ENCODE measurements at places on chromosomes 6 and 20. TPM values are rescaled to one million over a fixed set of nuclear protein-coding genes. Genes with fewer than 3 reads are reported as not detected.

The FAM217A gene
- not detected for total RNA-seq

The GPLD1 gene
- total RNA-seq, result 2.5 TPM

The PPP1R11 gene
- 28.2 TPM for total RNA-seq

The WFDC5 gene
- not detected for total RNA-seq

DNA sequence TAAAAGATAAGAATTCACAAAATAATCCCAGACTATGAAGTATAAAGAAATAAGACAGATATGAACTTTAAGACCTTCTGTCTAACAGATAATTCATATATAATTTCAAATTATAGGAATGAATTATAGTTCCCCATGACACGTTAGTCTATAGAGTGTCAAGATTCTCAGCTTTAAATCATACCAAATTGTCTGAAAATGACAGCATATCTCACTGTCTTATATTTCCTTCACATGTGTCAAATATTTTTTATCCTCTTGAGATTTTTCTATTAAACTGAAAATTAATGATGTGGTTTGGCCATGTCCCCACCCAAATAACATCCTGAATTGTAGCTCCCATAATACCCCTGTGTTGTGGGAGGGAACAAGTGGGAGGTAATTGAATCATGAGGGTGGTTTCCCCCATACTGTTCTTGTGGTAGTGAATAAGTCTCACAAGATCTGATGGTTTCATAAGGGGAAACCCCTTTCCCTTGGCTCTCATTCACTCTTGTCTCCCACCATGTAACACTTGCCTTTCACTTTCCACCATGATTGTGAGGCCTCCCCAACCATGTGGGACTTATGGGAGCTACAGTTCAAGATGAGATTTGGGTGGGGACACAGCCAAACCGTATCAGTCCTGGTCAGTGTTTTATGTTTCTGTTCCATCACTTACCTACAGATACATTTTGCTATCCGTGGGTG is 825.3 kb upstream of the GJE1 start:
- no peak for DNase-seq

DNA sequence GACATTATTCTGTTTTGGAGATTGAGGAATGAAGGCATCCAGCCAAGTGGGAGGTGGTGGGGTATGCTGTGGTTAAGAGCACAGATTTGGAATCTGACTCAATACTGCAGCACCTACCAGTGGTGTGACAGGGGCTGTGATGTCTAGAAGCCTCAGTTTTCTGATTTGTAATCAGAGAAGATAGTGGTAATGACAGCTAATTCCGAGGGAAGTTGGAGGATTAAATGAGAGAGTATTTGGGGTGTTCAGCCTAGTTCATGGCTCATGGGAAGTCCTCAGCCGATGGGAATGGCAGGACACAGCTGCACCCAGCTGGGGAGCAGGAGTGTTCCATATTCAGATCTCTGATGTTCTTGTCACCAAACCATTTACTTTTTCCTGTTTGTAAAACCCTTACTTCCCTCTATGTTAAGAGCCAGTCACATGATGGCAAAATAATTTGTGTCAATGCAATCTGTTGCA is 9.3 kb downstream of the SLC9A8 start:
- no peak for DNase-seq

DNA sequence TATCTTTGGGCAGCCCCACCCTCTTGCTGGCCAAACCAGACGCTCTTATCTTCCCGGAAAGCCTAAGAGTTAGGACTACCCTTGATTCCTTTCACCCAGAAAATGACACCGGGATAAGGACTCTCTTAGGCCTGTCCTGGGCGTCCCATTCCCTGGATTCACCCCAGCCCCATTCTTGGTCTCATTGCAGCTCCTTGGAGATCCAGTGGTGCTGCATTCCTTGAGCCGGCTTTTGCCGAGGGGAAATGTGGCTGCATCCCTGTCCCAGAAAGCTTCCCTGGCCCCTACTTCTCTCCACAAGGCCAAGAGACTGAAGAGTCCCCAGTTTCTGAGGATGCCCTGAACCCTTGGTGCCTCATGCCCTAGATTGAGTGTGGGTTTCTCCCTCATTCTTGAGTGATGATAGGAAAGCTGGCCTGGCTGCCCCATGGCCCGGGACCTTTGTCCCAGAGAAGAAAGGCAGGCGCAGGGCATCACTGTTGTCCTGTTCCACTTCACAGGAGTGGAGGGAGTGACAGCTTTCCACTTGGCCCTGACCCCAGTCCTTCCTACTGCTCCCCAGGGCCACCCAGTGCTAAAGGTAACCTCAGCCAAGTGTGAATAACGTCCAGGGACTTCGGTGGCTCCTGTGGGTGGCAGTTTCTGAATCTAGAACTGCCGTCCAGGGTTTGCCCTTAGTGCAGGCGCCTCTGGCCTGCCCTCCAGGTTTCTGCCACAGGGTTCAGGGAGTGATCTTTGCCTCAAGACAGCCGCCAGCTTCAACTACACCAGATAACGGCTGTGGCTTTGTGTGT is 42.7 kb upstream of the MYL9 start:
- no peak for DNase-seq

The SPTLC3 gene
- total RNA-seq, result 7.7 TPM

DNA sequence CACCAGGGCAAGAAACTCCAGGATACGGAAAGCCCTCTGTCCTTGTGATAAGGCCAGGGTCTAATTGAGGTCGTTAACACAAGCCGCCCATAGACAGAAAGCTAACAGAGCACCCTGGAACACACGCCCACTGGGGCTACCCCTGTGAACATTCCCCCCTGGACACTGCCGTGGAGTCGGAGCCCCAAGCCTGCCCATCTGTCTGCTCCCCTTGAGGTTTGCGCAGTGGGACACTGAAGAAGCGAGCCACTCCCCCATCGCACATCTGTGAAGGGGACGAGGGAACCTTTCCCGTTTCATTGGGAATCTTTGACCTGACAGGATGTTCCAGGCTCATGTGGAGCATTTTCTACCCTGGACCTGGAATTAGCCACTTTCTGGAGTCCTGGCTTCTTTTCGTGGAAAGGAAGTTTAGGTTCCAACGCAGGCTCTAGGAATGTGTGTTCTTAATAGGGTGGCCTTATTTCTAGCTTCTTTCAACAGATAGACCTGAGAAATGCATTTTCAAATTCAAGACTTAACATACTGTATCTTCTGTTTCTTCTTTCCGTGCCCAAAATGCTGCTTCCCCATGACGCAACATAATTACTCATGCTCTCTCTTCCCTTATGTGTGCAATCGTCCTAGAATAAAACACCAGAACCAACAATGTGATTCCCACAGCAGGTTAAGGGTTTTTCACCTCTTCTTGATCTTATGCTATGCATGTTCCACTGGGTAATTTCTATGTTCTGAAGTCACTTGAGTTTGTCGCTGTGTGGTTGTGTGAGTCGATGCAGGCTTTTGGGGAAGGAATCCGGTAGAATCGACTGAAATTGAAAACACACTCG is 161.1 kb downstream of the ERMARD start:
- no peak for DNase-seq

The GSTA3 gene
- not detected for total RNA-seq

- no peak for DNase-seq
These were observed 26.5 kb downstream of the EIF2S2 start for GRCh38 chr20:34085544-34086040.

DNA sequence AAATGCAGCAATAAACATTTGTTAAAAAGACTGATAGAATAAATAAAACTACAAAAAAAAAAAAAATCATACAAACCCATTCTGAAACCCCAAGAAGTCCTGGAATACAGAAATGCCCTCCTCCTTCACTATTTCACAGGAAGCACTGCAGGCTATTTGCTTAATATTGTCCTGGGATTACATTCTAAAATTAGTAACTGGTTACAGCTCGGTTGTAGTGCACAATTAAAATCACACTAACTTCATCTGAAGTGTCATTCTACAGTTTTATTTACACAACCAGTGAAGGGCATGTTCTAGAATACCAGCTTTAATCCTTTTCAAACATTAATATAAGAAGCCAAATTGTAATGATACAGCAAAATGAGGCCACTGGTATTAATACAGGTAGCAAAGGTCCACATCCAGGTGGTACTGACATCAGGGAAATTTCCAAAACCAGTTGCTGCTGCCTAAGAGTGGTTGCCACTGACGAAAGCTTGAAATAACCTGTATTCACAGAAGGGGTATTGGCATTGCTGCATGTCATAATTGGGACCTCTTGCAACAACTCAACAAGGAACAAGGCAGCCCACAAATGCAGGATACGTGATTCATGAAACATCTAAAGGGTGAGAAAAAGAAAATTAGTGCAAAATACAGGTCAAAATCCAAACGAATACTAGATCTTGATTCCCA is 26.9 kb downstream of the AKIRIN2 start:
- DNase-seq, result no peak

- DNase-seq, result no peak
These were observed 3.6 kb downstream of the BEND6 start for GRCh38 chr6:56958481-56958880.

DNA sequence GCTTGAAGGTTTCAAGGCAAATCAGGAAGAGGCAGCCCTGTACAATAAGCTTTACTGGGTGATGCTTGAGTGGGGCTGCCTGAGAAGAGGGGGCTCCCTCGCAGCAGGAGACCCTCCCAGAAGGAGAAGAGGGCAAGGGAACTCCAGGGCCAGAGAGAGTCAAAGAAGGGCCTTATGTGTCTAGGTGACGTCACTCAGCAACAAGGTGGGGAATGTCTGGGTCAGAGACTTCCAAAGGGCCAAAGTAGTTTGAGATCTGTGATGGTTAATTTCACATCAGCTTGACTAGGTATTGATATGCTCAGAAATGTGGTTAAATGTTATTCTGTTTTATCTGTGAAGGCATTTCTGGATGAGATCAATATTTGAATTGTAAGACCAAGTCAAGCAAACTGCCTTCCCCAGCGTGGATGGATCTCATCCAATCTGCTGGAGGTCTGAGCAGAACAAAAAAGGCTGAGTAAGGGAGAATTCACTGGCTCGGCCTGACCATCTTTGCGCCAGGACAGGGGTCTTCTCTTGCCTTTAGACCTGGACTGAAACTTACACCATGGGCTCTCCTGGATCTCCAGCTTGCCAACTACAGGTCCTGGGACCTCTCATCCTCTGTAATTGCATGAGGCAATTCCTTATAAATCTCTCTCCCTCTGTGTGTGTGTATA is 35.9 kb downstream of the MAS1 start:
- no peak for DNase-seq
